ENCODE measurements at places on chromosomes 6 and 20. TPM values are rescaled to one million over a fixed set of nuclear protein-coding genes. Genes with fewer than 3 reads are reported as not detected.

DNA sequence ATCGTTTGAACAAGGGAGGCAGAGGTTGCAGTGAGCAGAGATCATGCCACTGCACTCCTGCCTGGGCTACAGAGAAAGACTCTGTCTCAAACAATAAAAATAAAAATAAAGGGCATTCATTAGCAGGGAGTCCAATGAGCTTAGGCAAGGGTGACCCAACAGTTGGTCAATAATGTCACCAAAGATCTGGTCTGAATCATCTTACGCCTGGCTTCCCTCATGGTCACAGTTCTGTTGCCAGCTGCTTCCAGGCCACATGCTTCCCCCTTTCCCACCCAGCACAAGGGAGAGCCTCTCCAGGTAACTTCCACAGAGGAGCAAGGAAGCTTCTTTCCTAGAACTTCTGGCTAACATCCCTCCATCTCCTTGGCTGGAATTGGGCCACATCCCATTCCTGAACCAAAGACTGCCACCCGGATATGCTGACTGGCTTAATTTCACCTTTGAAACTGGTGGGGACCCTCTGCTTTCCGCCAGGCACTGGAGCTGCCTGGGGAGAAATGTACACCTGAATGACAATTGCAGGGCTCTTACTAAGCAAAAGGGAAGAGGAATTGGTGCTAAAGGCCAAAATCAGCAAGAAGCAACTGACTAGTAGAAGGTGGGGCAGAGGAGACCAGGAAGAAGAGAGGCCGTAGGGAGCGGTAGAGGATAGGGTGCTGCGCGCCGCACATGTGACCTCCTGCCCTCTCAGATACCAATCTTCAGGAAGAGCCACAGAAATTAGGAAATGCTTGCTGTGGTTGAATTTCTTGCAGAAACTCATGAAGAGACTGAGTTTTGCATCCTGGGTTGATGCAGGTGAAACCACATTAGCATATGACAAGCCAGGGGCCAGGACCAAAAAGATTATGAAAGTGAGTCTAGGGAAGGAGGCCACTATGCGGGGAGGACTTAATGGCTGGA is 8.3 kb upstream of the SCML4 start:
- no peak for DNase-seq

Gene TNFAIP3
- 9.2 TPM for polyA plus RNA-seq

- peak; percentile 11 for DNase-seq
Measured at GRCh38 chr6:121222656-121223055, 111.6 kb downstream of the TBC1D32 start.

DNA sequence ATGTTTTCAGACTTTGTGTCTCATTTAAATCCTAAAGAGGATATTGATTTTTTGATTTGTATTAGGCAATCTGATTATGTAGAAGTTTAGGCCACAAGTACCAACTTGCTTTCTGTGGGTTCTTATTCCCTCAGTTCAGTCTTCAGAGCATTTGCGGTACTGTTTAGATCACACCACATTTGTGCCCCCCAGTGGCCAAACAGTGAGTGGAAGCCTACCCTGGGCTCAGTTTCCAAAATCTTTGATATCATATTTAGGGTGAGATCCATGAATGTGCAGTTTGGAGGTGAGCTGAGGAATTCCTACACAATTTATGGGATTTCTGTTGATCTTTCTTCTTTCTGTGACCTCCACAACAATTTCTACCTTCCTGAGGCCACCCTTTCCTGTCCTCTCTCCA is 92.3 kb upstream of the FUT9 start:
- DNase-seq: no peak

Gene TP53TG5
- polyA plus RNA-seq: 1.3 TPM

Gene PDE10A
- polyA plus RNA-seq: 19.6 TPM

DNA sequence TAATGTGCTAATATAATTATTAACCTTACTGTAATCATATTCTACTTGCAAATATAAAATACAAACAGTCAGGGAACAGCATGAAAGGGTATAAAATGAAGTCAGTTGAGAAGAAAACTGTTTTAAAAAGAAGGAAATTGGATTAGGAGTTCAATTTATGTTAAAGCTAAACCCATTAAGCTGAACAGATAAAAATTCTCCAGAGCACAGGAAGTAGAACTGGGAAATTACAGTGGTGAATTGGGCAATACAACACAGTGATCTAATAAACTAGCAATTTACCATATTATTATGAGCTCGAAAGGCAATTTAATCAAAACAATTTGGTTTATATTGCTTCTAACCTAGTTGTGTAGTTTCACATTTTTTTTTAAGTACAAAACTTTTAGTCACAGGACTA is 407.4 kb upstream of the RGS17 start:
- no peak for DNase-seq

Gene MAP3K7
- polyA plus RNA-seq: 44.1 TPM

DNA sequence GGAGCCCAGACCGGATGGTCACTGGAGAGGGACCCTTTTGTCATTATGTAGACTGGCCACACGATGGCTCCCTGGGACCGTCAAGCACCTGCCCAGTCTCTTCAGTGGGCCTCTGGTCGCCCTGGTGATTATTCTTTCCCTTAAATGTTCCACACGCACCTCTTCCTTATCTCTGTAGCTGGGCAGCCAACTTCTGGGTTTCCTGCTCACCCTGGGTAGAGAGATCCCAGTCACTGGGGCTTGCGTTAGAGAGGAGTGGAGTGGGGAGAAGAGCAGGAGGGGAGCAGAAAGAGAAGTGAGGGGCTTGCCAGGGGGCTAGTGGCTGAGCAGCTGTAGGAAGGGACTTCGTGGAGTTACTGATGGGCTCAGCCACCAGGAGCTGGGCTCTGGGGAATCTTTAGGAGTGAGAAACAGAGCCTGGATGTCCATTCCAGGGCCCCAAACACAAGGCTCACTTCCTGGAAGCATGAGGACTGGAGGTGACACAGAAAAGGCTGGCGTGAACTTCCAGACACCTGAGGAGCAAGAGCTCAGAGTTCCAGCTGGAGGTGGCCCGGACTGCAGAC is 150.1 kb downstream of the DHX35 start:
- DNase-seq: peak; percentile 62

- no peak for DNase-seq
Measured at GRCh38 chr6:90368601-90369000, 72.0 kb upstream of the BACH2 start.

Gene PTK7
- polyA plus RNA-seq: 267 TPM

DNA sequence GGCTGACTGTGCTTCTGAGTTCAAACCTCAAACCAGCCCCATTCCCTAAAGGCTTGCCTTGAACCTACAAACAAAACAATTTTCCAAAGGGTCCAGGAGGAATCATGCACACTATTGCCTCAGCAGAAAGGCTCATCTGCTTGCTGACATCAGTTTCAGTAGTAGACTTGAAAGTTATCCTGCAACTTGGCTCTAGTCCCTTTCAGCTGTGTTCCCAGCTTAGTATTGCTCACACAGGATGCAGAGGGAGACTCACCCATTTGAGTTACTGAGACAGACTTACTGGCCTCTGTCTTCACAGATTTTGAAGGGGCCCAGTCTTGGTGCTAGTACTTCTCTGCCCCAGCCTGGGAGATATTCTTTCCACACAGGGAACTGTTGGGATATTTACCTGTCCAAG is 38.5 kb upstream of the TFB1M start:
- DNase-seq: no peak

Gene CST9L
- not detected for polyA plus RNA-seq

DNA sequence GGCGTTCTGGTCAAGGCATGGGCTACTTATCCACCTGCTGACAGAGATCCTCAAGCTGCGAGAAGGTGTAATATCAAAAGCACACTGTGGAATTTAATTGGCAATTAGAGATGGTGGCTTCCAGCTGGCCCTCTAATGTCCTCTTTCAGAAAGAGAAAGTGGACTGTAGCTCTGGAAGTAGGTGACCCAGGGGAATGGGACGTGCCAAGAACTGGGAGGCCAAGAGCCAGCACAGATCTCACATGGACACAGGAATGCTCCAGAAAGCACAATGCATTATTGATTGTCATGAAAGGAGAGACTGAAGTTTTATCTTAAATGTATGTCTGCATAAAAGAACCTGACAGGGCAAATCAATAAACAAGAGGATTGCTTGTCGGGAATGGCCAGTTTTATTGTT is 198.6 kb upstream of the CDH4 start:
- DNase-seq: no peak

DNA sequence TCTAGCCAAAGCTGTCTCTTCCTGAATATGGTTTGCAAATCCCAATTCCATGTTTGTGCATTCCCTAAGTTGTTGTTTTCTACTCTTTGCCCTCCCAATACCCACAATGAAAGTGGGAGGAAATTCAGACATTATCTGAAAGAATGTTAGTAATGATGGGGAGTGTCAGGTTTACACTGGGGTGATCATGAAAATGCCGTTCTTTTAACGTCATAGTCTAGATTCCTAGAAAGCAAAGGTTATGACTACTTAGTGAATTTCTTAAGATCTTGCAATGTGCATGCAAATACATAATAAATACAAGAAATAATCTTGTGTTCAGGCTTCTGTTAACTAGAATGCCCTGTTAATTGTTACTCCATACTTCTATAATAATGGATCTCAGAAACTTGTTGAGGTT is 101.0 kb downstream of the LCA5 start:
- no peak for DNase-seq

Gene MUC22
- not detected for polyA plus RNA-seq

DNA sequence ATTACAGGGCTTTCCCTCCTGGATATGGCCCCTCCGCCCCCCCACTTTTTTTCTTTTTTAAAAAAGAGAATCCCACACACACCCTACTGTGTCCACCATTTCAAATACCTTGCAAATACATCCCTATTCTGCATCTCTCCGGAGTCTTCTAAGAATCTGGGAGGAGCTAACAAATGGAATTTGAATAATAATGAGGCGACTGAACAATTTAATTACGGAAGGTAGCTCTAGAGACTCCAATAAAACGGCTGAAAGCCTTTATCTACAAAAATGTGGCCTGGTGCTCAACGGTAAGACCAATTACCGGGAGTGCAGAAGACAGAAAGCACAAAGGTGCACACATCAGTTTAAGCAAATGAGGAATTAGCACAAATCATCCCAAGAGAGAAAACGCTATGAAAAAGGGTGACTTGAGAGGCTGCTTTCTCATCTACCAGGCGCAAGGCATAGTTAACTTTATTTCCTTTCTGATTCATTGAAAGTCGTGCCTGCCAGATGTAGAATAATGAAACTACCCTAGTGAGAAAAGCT is 1.8 kb downstream of the RRAGD start:
- DNase-seq: no peak

DNA sequence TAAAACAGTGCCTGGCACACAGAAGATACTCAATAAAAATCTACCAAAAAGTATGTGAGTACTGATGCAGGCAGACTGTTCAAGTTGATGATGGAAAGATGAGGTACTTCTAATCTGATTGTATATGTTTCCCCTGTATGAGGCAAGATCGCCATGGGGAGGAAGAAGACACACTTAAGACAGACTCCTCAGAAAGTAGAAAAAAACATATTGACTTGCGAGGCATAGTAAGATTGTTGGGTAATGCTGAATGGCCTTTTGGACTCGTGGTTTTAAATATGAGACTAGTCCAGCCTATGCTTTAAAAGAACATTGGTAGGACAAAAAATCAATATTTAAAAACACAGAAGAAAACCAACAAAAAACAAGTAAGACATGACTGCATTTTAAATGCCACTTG is 72.6 kb downstream of the SHPRH start:
- DNase-seq: no peak

Gene OTOR
- not detected for polyA plus RNA-seq

Gene DCDC2
- 110 TPM for polyA plus RNA-seq

Gene ZNF341
- 3.3 TPM for polyA plus RNA-seq

Gene SLC22A3
- 3.9 TPM for polyA plus RNA-seq

GRCh38 chr6:91879386-91879995 is 1292.6 kb upstream of the MAP3K7 start:
- DNase-seq: no peak

Gene VNN1
- polyA plus RNA-seq: 0.14 TPM

GRCh38 chr6:72035966-72036365 is 149.6 kb downstream of the RIMS1 start:
- no peak for DNase-seq

Gene PDCD2
- polyA plus RNA-seq: 71.6 TPM

DNA sequence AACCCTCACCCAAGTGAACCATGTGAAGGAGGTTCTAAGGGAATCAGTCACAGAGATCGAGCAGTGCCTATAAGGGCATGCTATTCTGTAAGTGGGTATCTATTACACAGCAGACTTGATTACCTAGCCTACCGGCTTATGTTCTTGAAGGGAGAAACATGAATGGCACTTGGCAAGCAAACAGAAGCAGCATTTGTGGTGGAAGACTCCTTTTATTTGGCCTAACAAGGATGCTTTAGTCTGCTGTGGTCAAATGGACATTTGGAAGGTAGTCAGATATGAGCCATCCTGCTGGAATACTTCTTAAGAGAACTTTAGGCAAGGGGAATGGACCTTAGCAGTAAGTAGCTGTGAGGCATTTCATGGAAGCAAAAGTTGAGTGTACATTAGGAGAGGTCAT is 126.3 kb downstream of the COL12A1 start:
- no peak for DNase-seq

- peak; percentile 33 for DNase-seq
Measured at GRCh38 chr20:19212469-19212815, at the start of gene SLC24A3. Gene SLC24A3, plus strand, starts transcription at chr20:19212642.

Gene GLP1R
- 0.93 TPM for polyA plus RNA-seq

DNA sequence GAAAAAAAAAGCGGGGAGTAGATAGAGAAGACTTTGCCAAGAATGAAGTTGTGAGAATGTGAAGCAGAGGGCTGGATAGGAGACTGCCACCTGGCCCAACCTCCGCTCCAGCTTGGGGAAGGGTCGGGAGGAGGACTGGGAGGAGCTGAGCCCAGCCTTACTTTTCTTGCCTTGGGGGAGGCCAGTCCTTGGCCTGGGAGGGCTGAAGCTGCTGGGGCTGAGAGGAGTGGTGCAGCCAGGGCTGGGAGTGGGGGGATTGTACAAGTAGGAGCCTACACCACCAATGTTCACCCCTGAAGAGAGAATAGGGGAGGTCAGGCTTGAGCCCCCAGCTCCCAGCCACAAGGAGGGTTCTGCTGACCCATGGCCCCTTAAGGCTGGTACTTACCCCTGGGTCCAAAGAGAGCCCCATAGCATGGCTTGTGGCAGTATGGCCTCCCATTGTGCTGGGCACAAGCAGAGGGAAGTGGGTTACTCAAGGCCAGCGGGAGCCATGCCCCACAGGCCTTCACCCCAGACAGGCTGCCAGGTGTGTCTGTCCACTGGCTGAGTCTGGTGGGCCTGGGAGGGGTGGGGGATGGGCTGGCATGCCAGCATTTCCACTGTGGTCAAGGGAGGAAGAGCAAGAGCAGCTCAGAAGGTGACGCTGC is 1.1 kb downstream of the CRIP3 start:
- DNase-seq: no peak

Gene ARMH2
- not detected for polyA plus RNA-seq

DNA sequence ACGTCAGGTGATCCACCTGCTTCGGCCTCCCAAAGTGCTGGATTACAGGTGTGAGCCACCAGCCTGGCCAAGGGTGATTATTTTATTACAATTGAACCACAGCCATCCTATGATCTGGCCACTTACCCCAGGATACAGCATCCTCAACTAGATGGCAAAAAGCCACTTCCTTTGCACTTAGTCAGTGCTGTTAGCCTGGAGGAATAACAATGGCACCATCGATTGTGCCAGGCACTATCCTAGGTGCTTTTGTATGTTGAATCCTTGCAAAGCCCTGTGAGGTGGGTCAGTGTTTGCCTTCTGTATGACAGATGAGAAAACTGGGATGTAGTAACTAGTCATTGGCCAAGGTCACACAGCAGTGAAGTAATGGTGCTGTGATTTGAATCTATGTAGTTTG is 11.2 kb upstream of the TTPAL start:
- DNase-seq: no peak

Gene FAM209B
- polyA plus RNA-seq: 0.33 TPM
